ENCODE measurements at places on chromosomes 7 and 10.
A peak's percentile ranks its signal among the peaks of the same experiment; 100 is the strongest.

DNA sequence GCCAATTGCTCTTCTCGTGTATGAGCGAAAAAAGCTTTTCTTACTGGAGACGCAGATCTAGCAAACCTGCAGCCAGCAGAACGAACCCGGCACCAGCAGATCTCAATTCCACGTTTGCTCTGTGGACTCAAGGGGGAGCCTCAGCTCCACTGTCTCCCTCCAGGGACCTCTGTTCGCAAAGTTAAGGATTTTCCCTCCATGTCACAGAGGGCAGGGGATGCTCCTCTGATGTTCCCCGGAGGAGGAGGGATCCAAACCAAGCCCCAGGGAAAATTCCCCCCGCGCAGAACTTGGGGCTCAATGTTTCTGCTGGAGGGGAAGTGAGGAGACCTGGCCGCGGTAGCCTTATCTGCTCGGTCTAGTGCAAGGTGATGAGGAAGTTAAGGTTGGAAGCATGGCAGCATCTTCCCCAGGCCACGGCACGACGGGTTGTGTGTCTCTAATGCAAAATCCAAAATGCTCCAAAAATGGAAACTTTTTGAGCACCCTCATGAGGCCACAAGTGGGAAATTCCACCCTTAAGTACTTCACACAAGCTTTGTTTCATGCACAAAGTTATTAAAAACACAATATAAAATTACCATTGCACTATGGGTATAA is 9.0 kb downstream of the IQCE start:
- no peak for DNase-seq

DNA sequence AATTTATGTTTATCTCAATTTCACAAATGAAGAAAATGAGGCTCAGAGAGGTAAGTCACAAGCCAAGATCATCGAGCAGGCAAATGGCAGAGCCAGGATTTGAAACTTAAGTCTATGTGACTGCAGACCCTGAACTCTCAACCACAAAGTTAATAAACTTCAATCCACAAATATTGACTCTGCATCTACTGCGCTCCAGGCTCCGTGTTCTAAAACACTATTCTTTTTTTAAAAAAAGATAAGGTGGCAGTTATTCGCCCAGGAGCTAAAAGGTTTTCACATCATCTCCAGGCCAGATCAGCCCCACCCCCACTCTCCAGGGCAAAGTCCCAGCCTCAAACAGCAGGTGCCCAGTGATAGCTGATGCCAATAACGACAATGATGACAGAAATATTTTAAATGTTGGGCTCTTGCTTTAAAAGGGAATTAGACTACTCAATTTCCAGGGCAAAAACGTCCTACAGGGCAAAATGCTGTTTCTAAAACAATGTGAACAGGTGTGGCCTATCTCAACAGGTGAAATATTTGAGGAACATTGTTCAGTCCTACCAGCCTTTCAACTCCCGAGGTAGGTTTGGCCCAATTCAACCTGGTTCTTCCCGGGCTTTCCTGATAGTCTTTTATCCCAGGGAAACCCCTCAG is 85.2 kb downstream of the SORBS1 start:
- peak; percentile 8 for DNase-seq

DNA sequence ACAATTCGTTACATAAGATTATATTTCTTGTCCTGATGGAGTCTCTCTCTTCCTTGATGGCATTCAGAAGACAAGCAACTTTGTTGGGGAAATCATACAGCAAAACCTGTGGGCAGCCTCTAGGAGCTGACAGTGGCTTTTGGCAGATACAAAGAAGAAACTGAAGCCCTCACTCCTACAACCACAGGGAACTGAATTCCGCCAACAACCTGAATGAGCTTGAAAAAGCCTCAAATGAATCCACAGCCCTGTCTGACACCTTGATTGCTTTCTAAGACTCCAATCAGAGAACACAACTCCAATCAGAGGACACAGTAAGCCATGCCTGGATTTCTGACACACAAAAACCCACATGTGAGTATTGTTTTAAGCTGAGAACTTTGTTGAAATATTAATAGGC is 576.8 kb upstream of the LRRTM3 start:
- DNase-seq = no peak

DNA sequence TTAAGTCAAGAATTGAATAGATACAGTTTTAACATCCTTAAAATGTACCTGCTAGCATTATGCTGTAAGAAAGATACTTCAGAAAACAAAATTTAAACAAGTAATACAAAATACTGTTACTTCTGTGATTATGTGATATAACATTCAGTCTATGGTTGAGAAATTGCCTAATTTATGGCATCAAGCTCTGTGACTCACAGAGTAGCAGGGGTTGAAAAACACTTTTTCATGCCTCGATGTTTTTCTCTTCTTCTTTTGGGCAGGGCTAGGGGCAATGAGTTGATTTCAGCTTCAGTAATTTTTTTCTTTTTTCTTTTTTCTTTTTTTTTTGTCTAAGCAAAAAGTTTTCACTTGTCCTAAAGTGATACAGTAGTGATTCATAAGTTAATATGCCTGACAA is 209.2 kb downstream of the MBL2 start:
- DNase-seq = no peak

DNA sequence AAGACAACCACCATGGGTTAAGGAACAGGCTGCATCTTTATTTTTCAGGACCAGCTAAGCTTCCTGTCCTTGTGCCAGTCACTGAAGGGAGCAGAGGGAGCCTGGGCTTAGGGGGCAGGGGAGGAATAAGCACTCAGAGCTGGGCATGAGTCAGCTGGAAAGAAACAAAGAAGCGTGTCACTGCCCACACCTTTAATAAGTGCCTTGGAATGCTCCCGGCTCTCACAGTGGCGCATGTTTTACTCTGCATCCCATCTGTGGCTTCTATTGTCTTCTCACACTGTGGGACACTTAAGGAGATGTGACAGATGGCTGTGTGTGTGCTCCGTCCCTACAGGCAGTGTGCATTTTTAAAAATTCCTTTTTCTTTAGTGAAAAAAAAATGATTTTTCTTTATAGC is 71.7 kb downstream of the MTURN start:
- peak; percentile 15 for DNase-seq

DNA sequence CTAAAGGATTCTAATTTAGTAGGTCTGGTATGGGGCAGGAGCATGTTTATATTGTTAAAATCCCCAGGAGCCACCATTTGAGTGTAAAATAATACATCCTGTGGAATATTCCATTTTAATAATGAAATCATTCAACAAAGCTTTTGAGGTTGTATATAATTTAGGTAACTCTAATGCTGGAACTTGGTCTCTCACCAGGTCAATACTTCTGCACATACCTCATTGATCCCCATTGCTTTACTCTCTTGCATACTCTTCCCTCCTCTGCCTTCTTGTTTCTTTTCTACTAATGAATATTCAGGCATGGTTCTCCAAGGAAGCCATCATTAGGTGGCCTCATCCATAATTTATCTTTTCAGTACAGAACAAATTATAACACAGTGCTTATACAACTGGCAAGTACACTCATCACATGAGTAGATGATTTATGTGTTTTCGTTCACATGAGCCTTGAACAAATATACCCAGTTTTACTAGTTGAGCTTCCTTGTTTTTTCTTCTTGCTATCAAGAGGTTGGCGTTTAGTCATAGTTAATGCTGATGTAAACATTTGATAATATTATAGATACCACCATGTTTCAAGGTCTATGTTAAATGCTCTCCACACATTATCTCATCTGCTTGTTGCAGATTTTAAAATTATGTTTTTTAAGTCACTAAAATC is 7.2 kb downstream of the PALS2 start:
- DNase-seq = peak; percentile 50

DNA sequence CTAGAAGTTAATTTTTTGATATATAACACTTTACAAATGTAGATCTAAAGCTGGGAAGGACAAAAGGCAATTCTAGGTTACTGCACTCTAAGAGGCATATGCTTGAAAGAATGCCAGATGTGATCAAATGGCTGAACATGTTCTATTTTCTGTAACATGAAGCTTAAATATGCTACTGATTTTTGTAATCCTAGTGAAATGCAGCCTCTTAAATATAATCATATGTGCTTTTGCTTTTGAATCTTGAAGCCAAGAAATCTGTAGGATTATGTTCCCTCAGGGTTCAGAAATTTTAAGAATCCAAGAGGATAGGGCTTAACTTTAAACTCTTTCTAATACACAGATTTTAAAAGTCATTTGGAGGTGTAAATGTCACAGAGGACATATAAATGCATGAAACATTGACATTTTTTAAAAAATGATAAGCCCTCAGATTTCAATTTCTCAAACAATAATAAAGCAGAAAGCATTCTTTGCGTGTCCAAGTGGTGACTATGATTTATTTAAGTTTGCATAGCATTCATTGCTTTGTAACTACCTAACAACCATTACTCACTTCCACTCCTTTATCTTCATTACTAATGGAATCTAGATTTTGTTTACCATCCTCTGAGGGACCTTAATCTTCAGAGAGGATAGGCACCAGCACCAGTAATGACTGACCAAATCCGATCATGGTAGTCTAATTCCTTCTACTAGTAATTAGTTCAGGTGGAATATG is 170.4 kb downstream of the MAGI2 start:
- no peak for DNase-seq

DNA sequence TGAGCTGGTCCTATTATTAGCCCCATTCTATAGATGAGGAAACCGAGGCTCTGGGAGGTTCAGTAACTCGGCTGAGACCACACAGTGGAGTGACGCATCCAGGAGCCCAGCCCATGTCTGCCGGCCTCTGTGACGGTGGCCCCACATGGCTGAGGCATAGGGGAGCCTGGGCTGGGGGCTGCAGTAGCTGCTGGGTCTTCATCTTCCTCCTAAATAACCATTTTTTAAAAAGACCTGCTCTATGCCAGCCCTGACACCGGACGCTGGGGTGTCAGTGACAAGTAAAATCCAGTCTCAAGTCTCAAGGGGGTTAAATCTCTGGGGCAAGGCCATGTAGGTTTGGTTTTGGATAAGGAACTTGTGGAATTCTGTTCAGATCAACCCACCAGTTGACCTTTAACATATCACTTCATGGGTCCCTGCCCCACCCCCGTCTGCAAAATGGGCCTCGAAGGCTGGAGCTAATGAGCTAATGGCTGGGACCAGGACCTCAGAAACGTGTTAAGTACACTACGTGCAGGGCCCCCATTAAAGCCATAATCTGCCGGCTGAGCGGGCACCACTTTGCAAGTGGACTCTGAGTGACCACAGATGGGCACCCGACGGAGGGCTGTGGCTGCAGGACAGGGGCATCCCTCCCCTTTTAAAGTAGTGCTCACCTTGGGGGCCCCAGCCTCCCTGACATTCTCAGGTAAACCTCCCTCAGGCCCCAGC is 136.5 kb upstream of the UNC5B start:
- DNase-seq = no peak

DNA sequence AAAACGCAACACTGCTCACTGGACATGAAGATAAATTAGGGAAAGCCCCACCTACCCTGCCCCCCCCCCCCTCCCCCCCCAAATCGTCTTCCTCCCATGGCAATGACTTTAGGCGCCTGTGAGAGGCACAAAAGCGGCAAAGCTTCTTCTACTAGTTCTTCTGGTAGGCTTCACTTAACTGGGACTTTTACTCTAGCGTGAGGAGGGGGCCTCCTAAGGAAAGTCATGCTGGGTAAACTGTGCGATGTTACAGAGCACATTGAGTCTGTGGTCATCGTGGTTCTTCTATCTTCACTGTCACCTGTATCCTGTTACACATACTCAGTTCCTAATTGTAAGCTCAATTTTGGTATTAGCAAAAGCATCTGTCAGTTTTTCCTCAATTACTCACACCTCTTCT is 25.1 kb downstream of the HSPB1 start:
- no peak for DNase-seq

All from NCI-H1417 (cell line).